ENCODE measurements at places on chromosomes 11 and 22. TPM values are rescaled to one million over a fixed set of nuclear protein-coding genes. Genes with fewer than 3 reads are reported as not detected.
A peak's percentile ranks its signal among the peaks of the same experiment; 100 is the strongest.

The TRIM22 gene
- 10.1 TPM for total RNA-seq

The CREBZF gene
- 30.5 TPM for total RNA-seq

DNA sequence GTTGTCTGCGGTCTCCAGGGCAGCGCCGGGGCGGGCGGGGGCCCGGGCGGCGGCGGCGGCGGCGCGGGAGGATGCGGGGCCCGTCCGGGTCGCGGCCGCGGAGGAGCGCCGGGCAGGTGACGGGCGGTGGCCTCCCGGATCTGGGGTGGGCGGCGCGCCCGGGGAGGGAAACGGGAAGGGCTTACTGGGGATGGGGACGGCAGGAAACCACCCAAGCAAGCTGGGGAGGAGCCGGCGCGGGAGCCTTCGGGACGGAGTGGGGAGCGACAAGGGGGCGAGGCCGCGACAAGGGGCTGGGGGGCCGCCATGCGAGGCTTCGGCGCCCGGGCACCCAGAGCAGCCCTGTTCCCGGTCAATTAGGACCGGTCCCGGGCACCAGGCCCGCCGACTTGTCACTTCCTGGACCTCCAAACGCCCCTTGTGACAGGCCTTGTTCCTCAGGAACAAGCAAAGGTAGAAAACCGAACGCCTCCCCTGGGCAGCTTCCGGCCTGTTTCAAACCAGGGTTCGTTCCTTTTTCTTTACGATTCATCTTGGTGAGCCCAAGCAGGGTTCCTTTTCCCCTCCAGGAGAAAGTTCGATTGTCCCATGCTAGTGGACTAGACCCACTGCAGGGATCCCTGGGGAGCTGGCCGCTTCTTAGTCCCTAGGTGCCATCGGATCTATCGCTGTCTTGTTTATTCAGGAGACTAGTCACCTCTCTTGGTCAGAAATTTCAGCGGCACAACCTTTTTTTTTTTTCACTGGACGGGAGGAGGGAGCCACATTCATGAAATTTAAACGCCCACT, 492 bp downstream of the JHY start:
- DNase-seq = peak; percentile 68

The FAM83F gene
- total RNA-seq = not detected

- no peak for DNase-seq
Observed at GRCh38 chr11:70460964-70461363, 62.6 kb downstream of the CTTN start.

The SMIM35 gene
- total RNA-seq = not detected

GRCh38 chr11:123560006-123560405, 94.4 kb downstream of the SCN3B start:
- DNase-seq = peak; percentile 83

The RTL10 gene
- total RNA-seq = 5.0 TPM

DNA sequence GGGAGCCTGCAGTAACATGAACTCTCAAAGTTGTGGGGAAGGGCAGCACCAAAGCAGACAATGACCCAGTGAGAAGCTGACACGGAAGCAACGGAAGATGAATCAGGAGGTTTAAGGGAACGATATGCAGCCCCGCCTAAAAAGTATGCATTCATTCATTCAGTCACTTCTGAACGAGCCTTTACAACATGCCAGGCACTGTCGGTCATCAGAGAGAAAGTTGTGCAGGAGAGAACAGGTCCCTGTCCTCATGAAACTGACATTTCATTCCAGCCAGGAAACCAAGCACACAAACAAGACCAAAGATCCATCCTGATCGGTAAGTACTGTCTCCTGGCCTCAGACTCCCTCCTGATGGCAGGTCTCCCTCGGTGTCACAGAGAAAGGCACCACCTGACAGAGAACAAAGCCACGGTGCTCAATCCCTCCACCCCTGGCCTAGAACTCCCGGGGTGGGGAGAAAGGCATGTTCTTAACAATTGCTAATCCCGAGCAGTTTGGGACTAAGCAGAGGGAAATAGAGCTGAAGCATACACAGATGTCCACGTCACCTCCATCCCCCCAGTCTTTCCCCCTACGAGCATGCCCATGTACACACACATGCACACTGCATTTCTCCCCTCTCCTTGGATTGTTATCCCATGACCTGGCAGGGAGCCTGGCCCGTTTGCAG, 49.3 kb downstream of the LRFN4 start:
- DNase-seq = no peak

The P2RY6 gene
- 9.9 TPM for total RNA-seq

GRCh38 chr11:122140500-122140899, 24.5 kb upstream of the BLID start:
- peak; percentile 81 for DNase-seq

DNA sequence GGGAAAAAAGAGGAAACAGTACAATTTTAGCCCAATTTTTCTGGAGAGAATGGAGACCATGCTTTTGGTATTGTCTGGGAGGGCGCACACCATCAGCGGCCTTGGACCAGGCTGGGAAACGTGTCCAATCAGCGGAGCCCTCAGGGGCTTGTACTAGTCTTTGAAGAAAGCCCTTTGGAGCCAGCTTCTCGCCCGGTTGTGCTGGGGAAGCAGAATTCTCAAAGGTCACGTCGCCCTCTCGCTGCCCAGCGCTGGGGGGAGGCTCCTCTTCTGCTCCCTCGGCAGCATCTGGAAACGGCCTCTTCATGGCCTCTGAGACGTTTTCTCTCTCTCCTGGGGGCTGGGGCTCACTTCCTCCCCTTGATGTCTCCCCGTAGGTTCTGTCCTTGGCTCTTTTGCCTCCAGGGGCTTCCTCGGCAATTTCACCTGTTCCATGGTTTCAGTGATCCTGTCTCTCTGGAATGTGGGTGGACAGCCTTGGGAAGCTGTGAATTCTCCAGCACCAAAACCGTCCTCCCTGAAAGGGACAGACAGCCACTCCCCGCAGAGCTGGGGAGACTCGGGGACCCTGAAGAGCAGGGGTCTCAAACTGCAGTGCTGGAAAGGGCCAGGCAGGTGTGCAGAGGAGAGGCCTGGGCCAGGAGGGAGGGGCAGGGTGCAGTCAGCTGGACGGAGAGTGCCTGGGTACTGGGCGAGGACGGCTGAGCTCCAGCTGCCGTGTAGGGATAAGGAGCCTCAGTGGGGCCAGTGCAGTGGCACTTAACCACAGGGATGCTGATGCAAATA, 80.2 kb downstream of the RPS6KA4 start:
- DNase-seq = no peak

DNA sequence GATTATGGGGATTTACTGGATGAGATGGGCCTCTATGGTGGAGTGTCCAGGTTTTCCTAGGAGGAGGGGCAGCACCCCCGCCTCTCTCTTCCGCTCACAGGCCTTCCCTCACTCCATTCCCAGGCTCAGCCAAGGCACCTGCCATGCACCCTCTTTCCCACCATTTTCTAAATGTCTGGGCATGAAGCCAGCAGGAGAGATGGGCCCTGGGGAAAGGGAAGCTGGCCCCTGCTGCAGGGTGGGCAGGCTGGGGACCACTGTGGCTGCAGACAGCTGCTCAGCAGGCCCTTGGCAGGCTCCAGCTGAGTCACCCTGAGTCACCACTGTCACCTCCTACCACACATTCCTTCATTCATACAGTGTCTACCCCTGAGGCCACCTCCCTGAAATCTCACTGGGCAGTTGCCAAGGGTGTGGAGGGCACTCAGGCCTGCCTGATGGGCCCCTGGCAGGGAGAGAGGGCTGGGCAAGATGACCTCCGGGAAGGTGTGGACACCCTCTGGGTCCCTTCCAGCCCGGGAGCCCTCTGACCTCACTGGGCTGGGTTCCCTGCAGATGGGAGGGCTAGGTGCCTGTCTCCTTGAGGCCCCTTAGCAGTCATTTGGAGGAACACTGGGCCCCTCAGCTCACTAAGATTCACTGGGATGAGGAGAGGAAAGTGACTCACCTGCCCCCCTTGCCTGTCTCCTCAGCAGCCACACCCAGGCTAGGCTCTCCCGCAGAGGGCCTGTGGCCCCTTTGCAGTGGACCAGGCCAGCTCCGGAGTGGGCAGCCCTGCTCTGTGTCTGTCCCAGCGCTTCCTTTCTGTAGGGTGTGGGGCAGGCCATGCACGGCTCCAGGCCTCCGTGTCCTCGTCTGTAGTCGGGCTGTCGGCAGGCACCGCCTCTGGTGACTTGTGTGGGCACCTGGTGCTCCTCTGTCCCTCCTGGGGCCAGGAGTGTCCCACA, 7.8 kb downstream of the MYEOV start:
- DNase-seq = peak; percentile 100

The SLC5A4 gene
- not detected for total RNA-seq

The OR52H1 gene
- not detected for total RNA-seq

DNA sequence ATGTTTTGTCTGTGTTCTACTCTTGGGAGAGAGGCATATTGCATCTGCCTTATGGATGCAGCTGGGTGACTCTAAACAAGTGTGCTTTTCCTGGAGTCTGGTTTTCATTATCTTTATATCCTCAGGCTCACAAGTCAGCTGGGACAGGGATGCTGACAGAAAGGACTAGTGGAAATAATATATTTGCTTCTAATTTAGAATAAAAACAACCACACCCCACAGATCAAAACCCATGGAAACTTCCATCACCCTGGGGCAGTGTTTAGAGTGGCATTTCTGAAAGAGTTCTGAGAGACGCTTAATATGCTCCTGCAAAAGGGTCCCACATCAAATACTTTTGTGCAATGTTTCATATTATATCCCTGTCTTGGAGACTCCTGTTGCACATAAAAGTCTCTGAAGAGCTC, 20.8 kb downstream of the KCNE3 start:
- DNase-seq = peak; percentile 60

DNA sequence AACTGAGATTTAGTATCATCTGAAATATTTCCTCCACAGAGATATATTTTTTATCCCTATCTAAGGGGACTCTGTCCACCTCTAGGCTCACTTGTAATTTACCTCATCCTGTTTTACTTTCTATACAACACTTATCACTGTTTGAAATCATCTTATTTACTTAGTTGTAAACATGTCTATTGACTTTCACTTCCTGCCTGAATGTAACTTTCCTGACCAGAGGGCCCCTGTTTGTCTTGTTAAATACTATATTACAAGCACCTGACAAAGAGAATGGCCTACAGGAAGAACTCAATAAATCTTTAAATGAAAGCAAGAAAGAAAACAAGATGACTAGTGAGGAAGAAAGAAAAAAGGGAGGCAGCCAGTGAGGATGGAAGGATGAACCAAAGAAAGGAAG, 1727.5 kb downstream of the LRRC4C start:
- no peak for DNase-seq

DNA sequence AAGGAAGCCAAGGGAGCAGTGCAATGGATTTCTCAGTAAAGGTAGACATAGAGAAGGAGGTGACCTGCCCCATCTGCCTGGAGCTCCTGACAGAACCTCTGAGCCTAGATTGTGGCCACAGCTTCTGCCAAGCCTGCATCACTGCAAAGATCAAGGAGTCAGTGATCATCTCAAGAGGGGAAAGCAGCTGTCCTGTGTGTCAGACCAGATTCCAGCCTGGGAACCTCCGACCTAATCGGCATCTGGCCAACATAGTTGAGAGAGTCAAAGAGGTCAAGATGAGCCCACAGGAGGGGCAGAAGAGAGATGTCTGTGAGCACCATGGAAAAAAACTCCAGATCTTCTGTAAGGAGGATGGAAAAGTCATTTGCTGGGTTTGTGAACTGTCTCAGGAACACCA, 6.6 kb downstream of the TRIM22 start:
- peak; percentile 8 for DNase-seq

DNA sequence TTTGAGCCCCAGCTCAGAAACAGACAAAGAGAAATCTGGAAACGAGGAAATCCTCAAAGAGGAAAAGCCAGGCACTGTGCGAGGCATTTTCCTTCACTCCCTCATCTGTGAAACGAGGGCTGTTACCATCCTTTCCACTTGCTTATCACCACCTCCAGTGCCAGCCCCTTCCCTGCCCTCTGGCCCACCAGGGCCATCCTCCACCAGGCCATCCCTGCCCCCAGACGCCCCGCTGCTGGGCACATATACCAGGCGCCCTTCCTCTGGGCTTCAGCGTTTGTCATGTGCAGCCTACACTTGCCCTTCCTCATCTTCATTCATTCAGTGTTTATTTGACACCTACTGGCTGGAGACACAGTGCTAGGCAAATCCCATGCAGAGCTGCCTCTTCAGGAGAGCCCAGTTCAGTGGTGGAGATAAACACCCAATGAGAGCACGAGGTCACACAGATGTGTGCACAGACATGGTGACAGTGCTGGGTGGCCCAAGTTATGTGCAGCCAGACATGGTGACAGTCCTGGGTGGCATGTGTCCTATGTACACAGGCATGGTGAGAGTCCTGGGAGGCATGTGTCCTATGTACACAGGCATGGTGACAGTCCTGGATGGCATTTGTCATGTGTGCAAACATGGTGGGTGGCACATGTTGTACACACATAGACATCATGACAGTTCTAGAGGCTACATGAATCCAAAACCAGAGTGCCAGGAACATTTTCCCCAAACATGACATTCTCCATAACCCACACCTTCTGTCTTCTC, 9.7 kb downstream of the SPTBN2 start:
- DNase-seq = no peak

Data from RPMI7951 (cell line).